ENCODE measurements at places on chromosomes 1 and 21. TPM values are rescaled to one million over a fixed set of nuclear protein-coding genes. Genes with fewer than 3 reads are reported as not detected.

Gene SIPA1L2
- polyA plus RNA-seq, result 27.0 TPM

Gene F3
- polyA plus RNA-seq, result 4.2 TPM

Gene EFNA1
- polyA plus RNA-seq, result 111 TPM

Gene ABCG1
- polyA plus RNA-seq, result 8.8 TPM

Gene HTR1D
- polyA plus RNA-seq, result 0.22 TPM

GRCh38 chr1:210437111-210437510 is 108.4 kb downstream of the HHAT start:
- DNase-seq, result no peak

DNA sequence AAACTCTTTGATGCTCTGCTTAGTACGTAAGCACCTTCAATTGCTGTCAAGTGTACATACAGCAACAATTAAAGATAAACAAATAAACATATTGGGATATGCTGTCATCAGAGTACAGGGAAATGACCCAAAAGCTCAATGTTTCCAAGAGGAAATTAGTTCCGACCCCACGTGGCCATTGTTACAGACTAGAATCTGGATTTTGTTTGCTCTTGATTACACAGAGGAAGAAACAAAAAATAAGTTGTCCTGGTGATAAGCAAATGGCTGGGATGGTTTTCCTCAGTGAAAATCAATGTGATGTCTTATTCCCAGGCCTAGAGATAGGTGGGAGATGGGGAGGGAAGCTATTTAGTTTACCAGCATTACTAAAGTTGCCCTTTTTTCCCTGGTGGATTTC is 113.0 kb upstream of the UBE2U start:
- DNase-seq, result no peak

DNA sequence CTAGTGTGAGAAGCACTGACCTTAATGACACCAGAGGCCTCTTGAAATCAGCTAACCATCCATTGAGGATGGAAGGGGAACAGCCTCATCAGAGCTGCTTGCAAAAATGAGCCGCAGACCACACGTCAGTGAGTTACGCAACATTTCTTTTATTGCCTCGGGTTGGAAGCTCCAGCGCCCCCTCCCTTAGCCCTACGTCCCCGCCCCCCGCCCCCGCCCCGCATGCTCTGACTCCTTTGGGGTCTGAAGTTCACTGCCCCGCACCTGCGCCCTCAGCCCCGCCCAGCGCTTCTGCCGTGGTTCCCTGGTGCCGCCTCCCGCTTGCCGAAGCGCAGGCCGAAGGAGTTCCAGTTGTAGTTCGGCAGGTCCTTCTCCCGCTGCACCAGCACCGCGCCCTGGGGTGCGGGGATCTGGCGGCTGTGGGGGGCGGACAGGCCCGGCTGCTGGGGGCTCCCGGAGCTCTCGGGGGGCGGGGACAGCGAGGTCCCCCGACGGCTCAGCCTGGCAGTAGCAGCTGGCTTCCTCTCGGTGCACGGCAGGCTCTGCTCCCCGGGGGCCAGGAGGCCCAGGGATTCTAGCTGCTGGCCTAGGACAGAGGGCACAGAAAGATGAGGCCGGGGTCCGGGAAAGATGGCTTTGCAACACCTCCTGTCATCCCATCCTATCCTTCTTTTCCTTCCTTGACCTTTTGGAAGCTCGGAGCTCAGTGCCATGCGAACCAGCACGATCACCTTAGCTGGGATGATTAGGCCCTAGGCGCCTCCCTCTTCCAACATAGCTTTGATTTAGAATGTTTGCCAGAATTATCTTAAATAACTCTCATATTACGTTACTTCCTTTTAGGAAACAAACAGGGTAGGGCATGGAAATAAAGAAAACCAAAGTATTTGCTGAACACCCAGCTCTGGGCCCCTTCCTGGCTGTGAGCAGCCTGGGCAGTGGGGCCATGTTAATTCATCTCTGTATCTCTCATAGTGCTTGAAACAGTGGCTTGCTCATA is 5.8 kb downstream of the KISS1 start:
- DNase-seq, result peak; percentile 45

DNA sequence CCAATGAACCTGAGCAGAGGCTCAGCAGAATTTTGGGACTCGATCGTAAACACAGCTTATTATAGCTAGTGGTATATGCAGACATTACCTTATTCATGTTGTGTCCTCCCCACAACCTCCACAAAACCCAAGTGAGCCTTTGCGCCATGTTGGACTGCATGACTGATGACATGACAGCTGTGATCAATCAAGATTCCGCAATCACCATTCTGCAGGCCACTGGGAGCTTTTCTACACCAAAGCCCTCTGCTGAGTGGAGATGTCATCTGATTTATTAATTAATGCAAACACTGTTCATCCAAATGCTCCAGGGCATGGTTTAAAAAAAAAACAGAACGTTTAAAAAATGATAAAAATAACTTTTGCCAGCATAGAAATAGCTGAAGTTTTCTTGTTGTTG is 7.9 kb upstream of the SRP9 start:
- no peak for DNase-seq

- no peak for DNase-seq
Measured at GRCh38 chr1:242524571-242525359, at the start of gene PLD5. PLD5 (minus strand) TSS chr1:242524697.

- no peak for DNase-seq
Measured at GRCh38 chr1:43253173-43253572, 16.6 kb upstream of the TMEM125 start.

DNA sequence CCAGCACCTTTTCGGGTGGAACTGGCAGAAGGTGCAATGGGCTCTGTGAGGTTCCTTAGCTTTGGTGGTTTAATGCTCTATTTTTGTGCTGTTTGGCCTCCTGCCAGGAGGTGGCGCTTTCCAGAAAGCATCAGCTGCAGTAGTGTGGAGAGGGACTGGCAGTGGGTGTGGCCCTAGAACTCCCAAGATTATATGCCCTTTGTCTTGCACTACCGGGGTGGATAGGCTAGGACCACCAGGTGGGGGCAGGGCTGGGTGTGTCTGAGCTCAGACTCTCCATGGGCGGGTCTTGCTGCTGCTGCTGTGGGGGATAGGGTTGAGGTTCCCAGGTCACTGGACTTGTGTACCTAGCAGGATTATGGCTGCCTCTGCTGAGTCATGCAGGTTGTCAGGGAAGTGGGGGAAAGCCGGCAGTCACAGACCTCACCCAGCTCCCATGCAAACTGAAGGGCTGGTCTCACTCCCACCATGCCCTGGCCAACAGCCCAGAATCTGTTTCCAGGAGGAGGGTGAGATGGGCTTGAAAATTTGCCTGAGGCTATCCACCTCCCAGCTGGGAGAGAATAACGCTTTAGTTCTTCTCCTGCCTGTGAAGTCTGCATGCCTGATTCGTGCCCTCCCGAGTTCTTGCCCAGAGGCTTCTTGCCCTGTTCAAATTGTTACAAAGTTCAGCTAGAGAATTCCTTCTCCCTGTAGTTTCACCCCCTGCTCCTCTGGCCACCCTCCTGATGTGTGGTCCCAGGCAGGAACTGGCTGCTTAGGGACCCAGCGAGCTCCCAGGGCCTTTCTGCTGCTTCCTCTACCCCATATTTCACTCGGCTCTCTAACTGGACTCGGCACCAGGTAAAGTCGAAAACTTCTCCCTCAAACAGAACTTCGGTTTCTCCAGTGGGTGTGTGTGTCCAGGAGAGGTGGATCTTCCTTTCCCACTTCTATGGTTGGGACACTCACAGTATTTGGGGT is 76.5 kb upstream of the BTG3 start:
- DNase-seq, result peak; percentile 21

DNA sequence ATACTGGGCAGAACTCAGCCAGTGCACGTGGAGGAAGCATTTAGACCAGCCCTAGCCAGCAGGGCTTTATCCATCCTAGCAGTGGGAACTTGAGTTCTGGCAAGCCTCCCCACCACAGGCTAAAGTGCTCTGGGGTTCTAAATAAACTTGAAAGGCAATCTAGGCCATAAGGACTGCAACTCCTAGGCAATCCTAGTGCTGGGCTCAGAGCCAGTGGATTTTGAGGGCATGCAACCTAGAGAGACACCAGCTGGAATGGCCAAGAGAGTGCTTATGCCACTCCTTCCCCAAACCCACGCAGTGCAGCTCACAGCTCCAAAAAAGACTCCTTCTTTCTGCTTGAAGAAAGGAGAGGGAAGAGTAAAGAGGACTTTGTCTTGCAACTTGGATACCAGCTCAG is 70.5 kb upstream of the APOBEC4 start:
- no peak for DNase-seq

GRCh38 chr1:235563513-235564061 is 59.3 kb upstream of the B3GALNT2 start:
- DNase-seq, result no peak

GRCh38 chr21:22201126-22201525 is 1202.9 kb downstream of the NCAM2 start:
- no peak for DNase-seq

DNA sequence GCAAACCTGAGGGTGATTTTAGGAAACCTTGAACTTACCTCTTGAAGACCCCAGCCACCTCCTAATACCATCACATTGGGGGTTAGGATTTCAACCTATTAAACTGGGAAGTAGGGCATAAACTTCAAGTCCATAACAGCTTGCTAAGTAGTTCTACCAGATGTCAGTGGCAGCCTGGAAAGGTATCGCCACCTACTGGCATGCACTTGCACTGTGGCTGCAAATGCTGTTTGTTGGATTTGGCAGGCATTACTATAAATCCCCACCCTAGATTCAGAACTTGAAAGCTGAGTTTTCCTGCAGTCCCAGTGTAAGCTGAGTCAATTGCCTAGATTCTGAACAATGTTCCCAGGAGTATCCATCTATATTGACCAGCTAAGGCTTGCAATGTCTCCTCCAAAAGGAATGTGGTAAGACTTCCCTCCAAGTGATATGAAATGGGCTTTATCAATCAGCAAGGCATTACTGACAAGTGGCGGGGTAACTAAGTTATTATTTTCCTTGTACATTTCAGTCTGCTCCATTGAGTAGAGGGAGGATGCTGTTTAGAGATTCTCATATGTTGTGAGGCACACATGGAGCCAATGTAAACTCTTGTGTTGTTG is 474.5 kb downstream of the PTPRC start:
- no peak for DNase-seq

All from right lung (tissue), 10 donors.